ENCODE measurements at places on chromosomes 2 and 18.

GRCh38 chr2:219079417-219079816, 18.7 kb upstream of the IHH start:
- DNase-seq = no peak

DNA sequence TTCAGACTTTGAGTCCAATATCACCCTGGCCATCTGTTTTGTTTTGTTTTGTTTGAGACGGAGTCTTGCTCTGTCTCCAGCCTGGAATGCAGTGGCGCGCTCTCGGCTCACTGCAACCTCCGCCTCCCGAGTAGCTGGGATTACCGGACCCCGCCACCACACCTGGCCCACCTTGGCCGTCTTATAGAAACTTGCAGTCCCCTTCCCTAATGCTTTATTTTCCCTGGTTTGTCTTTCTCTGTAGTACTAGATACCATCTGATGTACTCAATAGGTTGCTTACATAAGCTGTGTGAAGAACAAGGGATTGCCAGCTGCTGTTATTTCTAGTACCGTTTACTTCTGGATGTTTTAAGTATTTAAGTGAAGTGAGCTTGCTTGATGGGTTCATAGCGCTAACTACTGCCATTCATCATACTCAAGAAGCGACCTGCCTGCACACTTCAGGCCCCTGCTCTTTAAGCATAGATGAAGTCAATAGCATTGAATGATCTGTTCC, 1.2 kb downstream of the RPL31 start:
- DNase-seq = no peak

- DNase-seq = no peak
Measured at GRCh38 chr2:71889759-71890684, 257.6 kb downstream of the CYP26B1 start.

DNA sequence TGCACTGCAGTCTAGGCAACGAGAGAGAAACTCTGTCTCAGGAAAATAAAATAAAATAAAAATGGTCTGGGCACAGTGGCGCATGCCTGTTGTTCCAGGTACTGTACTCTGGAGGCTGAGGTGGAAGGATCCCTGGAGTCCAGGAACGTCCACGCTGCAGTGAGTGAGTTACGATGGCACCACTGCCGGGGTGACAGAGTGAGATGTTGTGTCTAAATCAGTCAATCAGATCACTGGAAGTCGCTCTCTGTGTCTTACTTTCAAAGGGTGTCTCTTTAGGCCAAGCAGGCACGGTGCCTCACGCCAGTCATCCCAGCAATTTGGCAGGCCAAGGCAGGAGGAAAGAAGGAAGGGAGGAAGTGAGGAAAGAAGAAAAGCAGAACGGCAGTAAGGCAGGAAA, 112.2 kb upstream of the ANKRD30BL start:
- DNase-seq = no peak

DNA sequence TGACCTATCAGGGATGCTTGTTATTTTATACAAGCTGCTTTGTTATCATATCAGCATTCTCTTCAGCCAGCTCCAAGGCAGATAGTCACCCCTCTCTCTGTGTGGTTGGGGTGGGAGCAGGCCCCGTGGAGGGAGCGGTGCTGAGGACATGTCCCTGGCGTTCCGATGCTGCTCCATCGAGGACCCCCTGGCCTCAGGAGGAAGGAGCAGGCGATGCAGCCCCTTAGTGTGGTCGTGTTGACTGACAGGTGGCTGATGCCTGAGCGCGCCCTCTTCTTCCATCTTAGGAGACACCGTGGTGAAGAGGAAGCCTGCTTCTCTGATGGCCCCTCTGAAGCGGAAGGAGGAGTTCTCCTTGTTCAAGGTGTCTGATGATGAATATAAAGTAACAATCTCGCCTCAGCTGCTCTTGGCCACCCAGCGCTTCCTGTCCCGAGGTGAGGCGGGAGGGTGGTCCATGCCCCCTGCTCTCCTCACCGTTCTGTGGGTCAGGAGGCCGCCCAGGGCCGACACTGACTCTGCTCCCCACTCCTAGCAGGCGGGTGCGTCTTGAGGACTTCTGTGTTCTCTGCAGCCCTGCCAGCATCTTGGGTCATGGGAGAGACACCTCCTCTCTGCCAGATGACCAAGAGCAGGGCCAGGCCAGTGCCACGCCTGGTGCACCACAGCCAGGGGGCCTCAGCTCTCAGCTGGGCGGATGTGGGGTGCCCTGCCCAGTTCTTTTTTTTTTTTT, 10.6 kb downstream of the CNNM3 start:
- DNase-seq = no peak

- no peak for DNase-seq
Measured at GRCh38 chr18:58808349-58808748, 56.3 kb upstream of the ZNF532 start.

GRCh38 chr2:86543793-86544192, 19.4 kb downstream of the CHMP3 start:
- no peak for DNase-seq

GRCh38 chr2:121974897-121975661, 219.6 kb downstream of the TSN start:
- no peak for DNase-seq

GRCh38 chr2:100743741-100744140, 76.2 kb upstream of the NPAS2 start:
- no peak for DNase-seq

- peak; percentile 55 for DNase-seq
Measured at GRCh38 chr2:191566344-191566743, 111.6 kb upstream of the NABP1 start.

DNA sequence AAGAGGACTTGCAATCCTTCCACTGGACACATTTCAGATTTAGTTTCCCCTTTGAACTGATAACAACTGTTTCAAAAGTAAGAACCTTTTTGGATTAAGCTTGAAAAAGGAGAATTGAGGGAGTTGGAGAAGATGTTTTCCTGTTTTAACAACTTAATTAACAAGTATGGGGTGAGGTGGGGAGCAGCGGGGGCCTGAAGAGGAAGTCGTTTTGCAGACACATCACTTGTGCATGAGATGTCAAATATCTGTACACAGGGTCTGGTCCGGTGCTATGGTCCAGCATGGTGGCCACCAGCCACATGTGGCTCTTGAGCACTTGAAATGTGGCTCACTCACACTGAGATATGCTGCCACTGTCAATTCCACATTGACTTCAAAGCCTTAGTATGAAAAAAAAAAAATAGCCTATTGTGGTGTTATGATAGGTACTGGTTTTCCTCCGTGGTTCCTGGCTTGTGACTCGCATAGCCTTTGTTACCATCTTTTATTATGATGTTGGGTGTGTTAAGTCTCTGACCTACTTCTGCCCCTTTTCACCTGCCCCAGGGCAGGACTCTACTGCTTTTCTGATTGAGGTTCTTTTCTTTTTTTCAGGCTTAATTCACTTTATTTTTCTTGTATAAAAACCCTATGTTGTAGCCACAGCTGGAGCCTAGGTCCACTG, 205.5 kb downstream of the BCL2 start:
- DNase-seq = no peak

- DNase-seq = no peak
Measured at GRCh38 chr2:96320728-96321622, 4.1 kb upstream of the ITPRIPL1 start.

- DNase-seq = no peak
Measured at GRCh38 chr2:208619993-208620392, 213.4 kb downstream of the PTH2R start.

- DNase-seq = no peak
Measured at GRCh38 chr2:17521621-17522020, 3.4 kb upstream of the RAD51AP2 start.

- no peak for DNase-seq
Measured at GRCh38 chr18:75926811-75927210, 499.3 kb upstream of the SMIM21 start.

DNA sequence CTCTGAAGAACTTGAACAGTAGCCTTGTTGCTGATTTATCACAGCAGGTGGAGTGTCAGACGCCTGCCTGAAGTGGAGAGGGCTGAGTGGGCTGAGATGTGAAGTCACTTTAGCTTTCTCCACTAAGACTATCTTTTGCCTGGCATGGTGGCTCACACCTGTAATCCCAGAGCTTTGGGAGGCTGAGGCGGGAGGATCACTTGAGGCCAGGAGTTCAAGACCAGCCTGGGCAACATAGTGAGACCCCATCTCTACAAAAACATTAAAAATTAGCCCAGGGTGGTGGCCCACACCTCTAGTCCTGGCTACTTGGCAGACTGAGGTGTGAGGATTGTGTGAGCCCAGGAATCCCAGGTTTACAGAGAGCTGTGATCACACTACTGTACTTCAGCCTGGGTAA, 60.6 kb upstream of the TTC39C start:
- no peak for DNase-seq

DNA sequence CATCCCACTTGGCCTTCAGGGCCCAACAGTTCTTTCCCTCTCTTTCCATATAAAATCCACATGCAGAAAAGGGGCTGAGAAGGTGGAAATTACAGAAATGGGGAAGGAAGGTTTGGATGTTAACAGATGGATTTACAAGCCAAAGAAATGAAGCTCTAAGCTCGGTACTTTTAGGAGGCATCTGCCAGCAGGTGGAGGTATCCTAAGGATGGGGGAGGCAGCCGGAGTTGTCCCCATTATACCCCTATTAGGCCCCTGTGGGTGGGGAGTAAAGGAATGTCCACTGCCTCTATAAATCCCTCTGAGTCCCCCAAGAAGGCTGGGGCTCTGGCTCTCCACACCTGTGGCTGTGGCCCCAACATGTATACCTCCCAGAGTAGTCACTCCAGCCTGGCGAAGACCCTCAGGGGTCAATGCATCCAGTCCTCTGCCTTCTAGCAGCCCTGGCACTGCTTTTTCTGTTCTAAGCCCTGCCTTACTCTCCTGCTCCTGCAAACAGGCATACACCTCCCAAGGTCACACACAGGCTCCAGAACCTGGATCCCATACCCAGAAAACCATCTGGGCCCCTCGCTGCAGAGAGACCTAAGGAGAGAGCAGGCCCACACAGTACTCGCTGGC, 1.2 kb downstream of the FBXO41 start:
- no peak for DNase-seq

GRCh38 chr18:76340410-76340809, 154.6 kb downstream of the ZNF516 start:
- no peak for DNase-seq

DNA sequence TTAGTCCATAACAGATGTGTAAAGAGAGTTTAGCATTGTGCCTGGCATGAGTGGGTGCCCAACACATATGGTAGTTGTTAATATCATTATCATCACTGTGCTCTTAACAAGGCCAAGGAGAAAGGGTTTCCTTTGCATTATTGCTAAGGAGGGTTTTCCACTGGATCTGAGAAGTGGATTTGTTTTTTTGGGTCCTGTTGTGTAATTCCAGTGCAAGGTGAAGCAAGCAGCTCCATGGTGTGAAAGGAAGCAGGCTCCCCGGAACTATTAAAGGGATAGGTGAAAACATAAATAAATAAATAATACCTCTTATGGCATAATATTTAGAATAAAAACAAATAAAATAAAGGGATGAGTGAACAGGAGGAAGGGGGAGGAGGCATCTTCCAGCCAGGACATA, 65.3 kb downstream of the MTCL1 start:
- DNase-seq = no peak

- no peak for DNase-seq
Measured at GRCh38 chr2:178553047-178553446, 72.8 kb downstream of the PLEKHA3 start.

- DNase-seq = no peak
Measured at GRCh38 chr2:74188018-74188601, 9.4 kb upstream of the MOB1A start.

- DNase-seq = no peak
Measured at GRCh38 chr18:60372596-60372995, at the start of gene MC4R. TSS of gene MC4R (minus strand) at chr18:60372775. CDS start at chr18:60372349, 426 bp downstream.

- DNase-seq = no peak
Measured at GRCh38 chr18:77111449-77111848, 21.1 kb downstream of the MBP start.

DNA sequence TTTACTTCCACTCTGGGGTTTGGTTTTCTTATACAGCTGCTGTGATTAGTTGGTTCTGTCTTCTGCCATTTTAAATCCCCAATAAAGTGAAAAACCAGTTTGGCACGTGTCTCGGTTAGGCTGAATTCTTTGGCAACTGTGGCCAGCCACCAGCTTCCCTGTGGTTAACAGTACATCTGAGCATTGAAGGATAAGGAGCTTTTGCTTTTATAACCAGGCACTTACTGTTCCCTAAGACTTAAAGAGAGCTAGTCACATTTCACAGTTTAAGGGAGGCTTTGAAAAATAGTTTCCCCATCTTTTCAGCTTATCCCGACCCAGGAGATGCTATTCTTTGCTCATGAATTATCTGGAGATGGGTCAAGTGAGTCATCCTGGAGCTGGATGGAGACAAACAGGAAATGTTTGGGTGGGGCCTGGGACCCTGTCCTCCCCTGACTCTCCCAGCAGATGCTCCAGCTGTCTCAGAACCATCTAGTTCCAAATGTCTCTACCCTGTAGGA, 57.3 kb upstream of the EML6 start:
- DNase-seq = no peak

DNA sequence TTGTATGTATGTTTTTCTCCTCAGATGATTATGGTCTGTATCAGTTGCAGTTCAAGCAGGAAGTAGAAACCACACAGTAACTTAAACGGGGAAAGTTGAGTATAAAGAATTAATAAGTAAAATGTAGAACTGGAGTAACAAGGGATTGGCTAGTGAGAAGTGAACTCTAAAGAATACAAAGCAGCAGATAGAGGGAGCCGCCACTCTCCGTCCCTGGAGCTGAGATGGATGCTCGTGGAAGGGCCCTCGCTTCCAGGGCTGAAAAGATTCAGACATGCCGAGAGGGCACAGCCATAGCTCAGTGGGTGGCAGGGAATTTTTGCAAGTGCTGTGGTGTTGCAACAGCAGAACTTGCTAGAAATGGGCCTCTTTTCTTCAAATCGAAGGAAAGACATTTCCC, 155.8 kb downstream of the COL6A3 start:
- DNase-seq = no peak

DNA sequence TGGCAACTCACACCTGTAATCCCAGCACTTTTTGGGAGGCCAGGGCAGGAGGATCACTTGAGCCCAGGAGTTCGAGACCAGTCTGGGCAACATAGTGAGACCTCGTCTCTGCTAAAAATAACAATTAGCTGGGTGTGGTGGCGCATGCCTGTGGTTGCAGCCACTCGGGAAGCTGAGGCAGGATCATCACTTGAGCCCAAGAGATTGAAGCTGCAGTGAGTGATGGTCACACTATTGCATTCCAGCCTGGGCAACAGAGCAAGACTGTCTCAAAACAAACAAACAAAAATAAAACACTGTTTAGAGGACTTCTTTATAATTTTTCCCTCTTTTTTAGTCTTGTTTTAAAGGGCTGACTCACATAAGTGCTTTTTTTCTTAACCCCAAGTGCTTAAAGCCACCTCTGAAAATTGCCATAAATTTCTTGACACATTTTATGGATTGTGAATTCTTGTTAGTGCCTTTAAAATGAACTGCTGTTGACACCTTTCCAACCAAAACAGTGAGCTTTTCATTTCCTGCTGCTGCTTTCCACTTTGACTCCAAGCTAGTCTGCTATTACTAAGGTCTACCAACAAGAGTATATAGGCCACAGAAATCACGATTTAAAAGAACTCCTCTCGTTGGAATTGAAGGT, 41.7 kb downstream of the CYP20A1 start:
- DNase-seq = no peak

GRCh38 chr2:159201360-159202063, 85.0 kb downstream of the WDSUB1 start:
- peak; percentile 51 for DNase-seq

Measured in CD8-positive, alpha-beta memory T cell (primary cell).